Muscle of arm (tissue), 14 donors: ENCODE measurements at places on chromosomes 12 and 14.

DNA sequence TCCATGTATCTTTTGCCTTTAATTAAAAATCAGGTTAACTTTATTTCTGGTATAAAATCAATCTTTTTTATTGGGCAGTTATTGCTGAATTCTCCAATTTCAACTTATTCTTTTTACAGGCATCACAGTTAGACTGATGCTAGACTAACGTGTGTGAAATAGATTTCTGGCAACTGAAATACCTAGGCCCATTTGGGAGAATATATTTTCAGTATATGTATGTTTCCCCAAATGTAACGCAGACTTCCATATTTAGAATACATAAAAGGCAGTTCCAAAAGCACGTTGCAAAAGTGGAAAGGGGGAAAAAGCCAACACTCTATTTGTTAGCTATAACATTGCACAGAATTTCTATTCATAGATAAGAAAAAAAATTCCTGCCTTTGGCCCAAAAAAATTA lies 297.0 kb downstream of the ATP23 start:
- no peak for DNase-seq

- DNase-seq: no peak
These were observed 9.2 kb upstream of the HIP1R start for GRCh38 chr12:122825773-122826724.

DNA sequence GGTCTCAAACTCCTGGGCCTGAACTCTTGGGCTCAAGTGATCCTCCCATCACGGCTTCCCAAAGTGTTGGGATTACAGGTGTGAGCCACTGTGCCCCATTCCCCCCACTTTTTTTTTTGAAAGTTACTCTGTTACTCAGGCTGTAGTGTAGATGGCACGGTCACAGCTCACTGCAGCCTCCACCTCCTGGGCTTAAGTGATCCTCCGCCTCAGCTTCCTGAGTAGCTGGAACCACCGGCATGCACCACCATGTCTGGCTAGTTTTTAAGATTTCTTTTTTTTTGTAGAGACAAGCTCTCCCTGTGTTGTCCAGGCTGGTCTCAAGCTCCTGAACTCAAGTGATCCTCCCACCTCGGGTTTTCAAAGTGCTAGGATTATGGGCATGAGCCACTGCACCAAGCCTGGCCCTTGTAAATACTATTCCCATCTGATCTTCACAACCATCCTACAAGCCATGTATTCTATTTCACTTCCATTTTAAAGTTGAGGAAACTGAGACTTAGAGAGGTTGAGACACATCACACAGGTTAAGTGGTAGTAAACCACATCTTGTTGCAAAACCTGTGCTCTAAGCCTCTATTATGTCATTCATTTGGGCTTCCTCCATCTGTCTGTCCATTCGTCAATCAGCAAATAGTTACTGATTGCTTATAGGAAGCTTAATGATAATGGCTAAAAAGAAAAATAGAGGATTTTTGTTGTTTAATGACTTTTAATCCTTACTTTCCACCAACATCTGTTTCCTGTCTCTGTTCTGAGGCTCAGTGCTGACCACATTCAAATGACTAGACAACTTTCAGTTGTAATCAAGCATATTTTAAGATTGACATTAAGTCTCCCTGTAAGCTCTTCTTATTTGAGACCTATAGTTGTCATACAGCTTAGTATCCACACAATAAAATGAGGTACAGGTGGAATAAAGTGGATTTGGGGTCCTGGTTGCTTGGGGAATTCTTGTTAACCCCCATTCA lies 9.2 kb downstream of the ASCL4 start:
- no peak for DNase-seq

GRCh38 chr12:27560126-27560525 lies 36.1 kb downstream of the PPFIBP1 start:
- DNase-seq: no peak

DNA sequence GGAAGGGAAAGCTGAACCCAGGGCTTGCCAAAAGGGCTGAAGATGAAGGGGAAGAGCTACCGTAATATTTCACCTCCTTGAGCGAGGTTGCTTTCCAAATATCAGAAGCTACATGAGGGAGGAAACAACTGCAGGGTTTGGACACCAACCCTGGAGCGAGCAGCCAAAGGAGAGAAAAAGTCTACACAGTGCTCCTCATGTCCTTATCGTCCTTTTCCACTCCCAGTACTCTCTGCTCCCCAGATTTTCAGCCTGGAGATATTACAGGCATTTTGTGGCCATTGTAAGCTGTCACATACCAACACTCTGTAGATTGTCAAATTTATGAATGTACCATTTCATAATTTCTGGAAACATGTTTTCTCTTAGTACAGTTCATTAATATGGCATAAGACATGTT lies 115.9 kb downstream of the GPHN start:
- no peak for DNase-seq

- no peak for DNase-seq
These were observed 77.8 kb downstream of the HECTD4 start for GRCh38 chr12:112304436-112304835.

GRCh38 chr12:118164798-118165486 lies 29.0 kb downstream of the PEBP1 start:
- no peak for DNase-seq

- no peak for DNase-seq
These were observed 13.3 kb upstream of the TUNAR start for GRCh38 chr14:95863295-95863694.

- DNase-seq: no peak
These were observed 169.9 kb downstream of the CRADD start for GRCh38 chr12:93846936-93847516.

DNA sequence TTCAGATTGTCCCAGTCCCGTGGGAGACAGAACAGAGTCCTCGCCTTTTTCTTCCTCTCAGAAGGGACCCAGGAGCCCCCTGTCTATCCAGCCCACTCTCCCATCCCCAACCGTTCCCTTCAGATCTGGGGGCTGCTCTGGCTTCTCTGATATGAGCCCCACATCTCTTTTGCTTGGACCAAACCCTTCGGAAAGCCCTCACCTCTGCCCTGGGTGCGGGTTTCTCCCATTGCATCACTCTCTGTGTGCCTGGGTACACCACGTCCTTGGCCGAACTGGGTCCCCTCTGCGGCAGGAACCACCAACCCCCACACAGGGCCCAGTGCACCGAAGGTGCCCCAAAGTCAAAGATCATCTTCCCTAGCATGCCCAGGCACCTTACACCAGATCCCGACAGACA lies 87.8 kb downstream of the DICER1 start:
- no peak for DNase-seq

DNA sequence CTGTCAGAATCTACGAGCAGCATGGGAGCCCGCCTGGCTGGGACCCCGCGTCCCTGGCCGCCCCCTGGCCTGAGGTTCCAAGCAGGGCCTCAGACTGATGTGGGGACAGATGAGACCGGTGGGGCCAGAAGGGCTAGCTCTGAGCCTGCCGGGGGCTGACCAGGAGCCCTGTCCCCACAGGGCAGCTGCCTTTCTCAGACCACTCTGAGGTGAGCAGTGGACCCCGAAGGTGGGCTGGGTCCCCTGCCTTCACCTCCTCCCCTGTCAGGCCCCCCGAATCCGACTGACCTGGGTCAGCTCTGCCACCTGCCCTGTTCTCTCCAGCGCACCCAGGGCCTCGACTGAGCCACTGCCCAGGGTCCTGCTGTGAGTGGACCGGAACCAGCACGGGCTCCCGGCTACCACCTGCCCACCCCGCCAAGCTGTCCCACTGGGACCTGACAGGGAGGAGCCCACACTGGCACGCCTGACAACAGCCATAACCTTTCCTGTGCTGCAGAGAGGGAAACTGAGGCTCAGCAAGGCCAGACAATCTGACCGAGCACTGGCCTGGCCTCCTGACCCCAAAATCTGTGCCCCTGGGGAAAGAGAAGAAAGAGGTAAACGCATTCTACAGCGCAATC lies 29.7 kb upstream of the TMEM179 start:
- DNase-seq: no peak

GRCh38 chr12:10673659-10674384 lies at the start of gene STYK1:
Gene STYK1 (minus strand): TSS chr12:10674052. CDS start chr12:10634618, 39,434 bp downstream.
- peak; percentile 41 for DNase-seq

DNA sequence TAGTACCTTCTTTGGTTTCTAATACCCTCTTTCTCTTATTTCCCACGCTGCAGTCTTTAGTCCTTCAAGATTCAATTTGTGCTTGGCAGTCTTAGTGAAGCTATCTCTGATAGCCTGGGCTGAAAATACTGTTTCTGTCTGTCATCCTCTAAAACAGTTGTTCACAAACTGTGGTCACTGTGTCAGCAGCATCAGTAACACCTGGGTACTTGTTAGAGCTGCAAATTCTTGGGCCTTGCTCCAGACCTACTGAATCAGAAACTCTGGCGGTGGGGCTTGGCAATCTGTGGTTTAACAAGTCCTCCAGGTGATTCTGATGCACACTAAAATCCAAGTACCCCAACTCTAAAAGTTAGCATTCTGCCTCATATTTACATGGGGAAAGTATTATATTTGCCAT lies 217.5 kb upstream of the SEL1L start:
- DNase-seq: no peak

DNA sequence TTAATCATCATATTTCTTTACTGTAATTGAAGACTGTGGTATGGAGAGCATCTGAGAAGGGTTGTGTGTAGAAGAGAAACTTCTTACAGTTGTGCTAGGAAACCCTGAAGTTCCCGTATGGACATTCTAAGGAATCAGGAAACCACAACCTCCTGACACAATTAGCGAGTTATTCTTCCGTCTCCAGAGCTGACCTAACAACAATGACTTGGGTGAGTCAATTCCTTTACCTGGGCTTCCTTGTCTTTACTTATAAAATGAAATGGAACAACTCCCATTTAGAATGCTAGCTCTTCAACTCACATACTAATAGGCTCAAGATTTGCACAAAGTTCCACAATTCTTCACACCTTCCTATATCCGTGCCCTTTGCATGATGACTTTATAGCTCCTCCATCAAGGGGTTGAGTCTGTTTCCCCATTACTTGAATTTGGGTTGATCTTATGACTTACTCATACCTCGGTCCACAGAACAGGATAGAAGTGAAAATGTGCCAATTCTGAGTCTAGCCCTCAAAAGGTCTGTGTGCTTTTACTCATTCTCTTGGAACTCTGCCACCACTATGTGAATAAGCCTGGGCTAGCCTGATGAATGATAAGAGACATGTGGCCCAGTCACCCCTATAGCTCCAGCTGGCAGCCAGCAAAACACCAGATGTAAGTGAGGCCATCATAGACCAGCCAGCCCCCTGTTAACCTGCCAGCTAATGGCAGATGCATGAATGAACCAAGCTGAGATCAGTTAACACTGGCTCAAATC lies 459.4 kb downstream of the ETNK1 start:
- DNase-seq: no peak

GRCh38 chr12:39605501-39605900 lies 14.1 kb downstream of the ABCD2 start:
- no peak for DNase-seq

DNA sequence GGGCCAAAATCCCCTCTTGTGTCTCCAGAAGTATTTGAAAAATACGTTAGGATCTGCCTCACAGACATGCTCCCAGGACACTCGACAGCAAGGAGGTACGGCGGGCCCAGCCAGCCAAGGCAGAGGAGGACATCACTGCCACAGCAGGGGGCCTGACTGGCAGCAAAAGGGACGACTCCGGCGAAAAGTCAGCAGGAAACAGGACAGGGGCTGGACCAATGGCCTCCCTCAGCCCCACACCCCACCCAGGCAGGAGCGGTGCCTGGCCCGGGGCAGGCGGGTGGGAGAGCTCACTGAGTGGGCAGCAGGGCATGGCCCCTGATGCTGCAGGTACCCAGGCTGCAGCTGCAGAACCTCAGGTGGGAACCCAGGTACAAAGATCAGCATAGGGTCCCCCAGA lies 17.8 kb downstream of the BRF1 start:
- DNase-seq: no peak

DNA sequence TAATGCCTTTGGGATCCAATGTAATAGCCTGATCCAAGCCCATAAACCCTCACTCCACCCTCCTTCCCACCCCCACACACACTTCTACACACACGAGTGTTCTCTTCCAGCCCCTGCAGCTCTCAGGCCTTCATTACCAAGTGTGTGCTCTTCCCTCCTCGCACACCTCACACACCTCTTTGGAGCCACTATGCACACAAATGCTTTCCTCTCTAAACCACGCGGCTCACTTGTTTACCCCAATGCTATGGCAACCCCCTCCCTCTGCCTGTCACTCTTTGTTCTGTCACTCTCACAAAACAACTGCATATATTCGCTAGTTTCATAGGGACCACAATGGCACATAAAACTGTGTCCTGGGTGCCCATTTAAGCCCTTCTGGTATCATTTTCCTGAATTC lies 35.1 kb downstream of the PPP2R5E start:
- DNase-seq: no peak

DNA sequence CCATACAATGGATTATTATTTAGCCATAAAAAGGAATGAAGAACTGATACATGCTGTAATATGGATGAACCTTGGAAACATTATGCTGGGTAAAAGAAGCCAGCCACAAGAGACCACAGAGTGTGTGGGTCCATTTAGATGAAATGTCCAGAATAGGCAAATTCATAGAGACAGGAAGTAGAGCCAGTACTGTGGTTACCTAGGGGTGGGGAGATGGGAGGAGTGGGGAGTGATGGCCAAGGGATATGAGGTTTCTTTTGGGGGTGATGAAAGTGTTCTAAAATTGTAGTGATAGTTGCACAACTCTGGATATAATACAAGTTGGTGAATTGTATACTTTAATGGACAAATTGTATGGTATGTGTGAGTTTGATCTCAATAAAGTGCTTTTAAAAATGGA lies 18.6 kb downstream of the JDP2 start:
- DNase-seq: no peak
